ENCODE measurements at places on chromosomes 5 and 9. TPM values are rescaled to one million over a fixed set of nuclear protein-coding genes. Genes with fewer than 3 reads are reported as not detected.

DNA sequence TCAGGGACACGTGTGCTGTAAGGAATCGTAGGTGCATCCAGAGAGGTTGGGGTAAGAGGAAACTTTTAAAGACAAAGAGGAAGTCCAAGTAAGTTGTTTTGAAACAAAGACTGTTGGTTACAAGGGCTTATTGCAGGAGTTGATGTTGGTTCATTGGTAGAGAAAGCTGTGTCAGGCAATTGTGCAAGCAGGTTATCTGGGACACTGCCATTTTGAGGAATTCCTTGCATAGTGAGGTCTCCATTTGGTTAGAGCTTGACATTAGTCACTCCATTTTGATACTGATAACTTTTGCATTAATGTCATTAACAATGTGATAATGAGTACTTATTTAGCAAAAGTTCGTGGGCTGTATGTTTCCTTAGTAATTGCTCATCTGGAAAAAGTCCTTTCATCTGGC, 24.9 kb downstream of the CNOT6 start:
- no peak for DNase-seq
- H3K4me1 ChIP-seq: peaks cover 26% of the 10 kb centered on the region
- H3K27ac ChIP-seq: no peak overlapping the region
- H3K36me3 ChIP-seq: no peaks in the 10 kb centered on the region

- peaks cover 8% of the 10 kb centered on the region for H3K4me1 ChIP-seq
- peaks cover 3% of the 10 kb centered on the region for H3K27me3 ChIP-seq
- no peak for DNase-seq
- H3K4me3 ChIP-seq: no peak overlapping the region
- no peaks in the 10 kb centered on the region for H3K36me3 ChIP-seq
- H3K27ac ChIP-seq: no peak overlapping the region
Measured at GRCh38 chr9:136051453-136051836, 43.6 kb downstream of the NACC2 start.

- H3K4me1 ChIP-seq: no peaks in the 10 kb centered on the region
- H3K27ac ChIP-seq: no peak overlapping the region
- H3K4me3 ChIP-seq: no peak overlapping the region
- H3K27me3 ChIP-seq: no peaks in the 10 kb centered on the region
- H3K36me3 ChIP-seq: no peaks in the 10 kb centered on the region
Measured at GRCh38 chr5:128842241-128842640, 123.0 kb upstream of the SLC27A6 start.

CYLC2 gene
- not detected for total RNA-seq

- H3K27ac ChIP-seq: no peak overlapping the region
- H3K4me1 ChIP-seq: peaks cover 5% of the 10 kb centered on the region
- H3K4me3 ChIP-seq: no peak overlapping the region
Measured at GRCh38 chr9:88258601-88259000, 120.3 kb upstream of the SPATA31C2 start.

DNA sequence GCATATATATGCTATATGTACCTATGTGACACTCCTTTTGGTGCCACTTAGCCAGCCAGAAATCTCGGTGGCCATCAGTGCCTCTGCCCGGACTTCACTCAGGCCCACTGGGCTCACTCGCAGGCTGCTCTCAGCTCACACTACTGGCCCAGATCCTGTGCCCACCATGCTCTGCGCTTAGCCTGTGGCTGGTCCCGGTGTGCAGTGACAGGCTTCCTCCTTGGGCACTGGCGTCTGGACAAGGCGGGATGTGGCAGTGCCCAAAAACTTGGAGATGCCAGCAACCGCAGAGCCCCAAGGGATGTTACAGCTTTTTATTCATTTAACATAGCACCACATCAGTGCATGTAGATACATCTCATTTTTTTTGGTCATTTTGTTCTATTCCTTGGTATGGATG, 77.4 kb downstream of the NREP start:
- peaks cover 1% of the 10 kb centered on the region for H3K27me3 ChIP-seq
- DNase-seq: no peak
- no peaks in the 10 kb centered on the region for H3K36me3 ChIP-seq
- peaks cover 18% of the 10 kb centered on the region for H3K4me1 ChIP-seq
- H3K4me3 ChIP-seq: no peak overlapping the region
- H3K27ac ChIP-seq: no peak overlapping the region

AK6 gene
- 17.6 TPM for total RNA-seq

- no peak overlapping the region for H3K4me3 ChIP-seq
- H3K27ac ChIP-seq: no peak overlapping the region
- H3K36me3 ChIP-seq: no peaks in the 10 kb centered on the region
- no peak for DNase-seq
- H3K27me3 ChIP-seq: peaks cover 6% of the 10 kb centered on the region
Measured at GRCh38 chr5:150176745-150177477, 10.3 kb downstream of the CDX1 start.

GRCh38 chr9:107308461-107308860, 25.4 kb downstream of the RAD23B start:
- no peak for DNase-seq
- no peaks in the 10 kb centered on the region for H3K27me3 ChIP-seq
- no peaks in the 10 kb centered on the region for H3K36me3 ChIP-seq
- no peak overlapping the region for H3K4me3 ChIP-seq
- H3K27ac ChIP-seq: no peak overlapping the region
- peaks cover 14% of the 10 kb centered on the region for H3K4me1 ChIP-seq

- DNase-seq: peak; percentile 31
- peaks cover 2% of the 10 kb centered on the region for H3K4me1 ChIP-seq
Measured at GRCh38 chr9:74499770-74500583, 2.8 kb downstream of the RORB start.

GRCh38 chr9:128149951-128150593, 819 bp downstream of the LCN2 start:
- no peaks in the 10 kb centered on the region for H3K36me3 ChIP-seq
- no peak overlapping the region for H3K27ac ChIP-seq
- H3K27me3 ChIP-seq: peaks cover 6% of the 10 kb centered on the region
- no peak overlapping the region for H3K4me3 ChIP-seq
- DNase-seq: no peak
- peaks cover 3% of the 10 kb centered on the region for H3K4me1 ChIP-seq

GRCh38 chr5:179818746-179819295, 1.9 kb upstream of the SQSTM1 start:
- peak; percentile 74 for DNase-seq
- H3K36me3 ChIP-seq: peaks cover 4% of the 10 kb centered on the region
- peak overlapping the region; percentile 75 for H3K4me3 ChIP-seq
- H3K27me3 ChIP-seq: peaks cover 11% of the 10 kb centered on the region
- peaks cover 15% of the 10 kb centered on the region for H3K4me1 ChIP-seq

DNA sequence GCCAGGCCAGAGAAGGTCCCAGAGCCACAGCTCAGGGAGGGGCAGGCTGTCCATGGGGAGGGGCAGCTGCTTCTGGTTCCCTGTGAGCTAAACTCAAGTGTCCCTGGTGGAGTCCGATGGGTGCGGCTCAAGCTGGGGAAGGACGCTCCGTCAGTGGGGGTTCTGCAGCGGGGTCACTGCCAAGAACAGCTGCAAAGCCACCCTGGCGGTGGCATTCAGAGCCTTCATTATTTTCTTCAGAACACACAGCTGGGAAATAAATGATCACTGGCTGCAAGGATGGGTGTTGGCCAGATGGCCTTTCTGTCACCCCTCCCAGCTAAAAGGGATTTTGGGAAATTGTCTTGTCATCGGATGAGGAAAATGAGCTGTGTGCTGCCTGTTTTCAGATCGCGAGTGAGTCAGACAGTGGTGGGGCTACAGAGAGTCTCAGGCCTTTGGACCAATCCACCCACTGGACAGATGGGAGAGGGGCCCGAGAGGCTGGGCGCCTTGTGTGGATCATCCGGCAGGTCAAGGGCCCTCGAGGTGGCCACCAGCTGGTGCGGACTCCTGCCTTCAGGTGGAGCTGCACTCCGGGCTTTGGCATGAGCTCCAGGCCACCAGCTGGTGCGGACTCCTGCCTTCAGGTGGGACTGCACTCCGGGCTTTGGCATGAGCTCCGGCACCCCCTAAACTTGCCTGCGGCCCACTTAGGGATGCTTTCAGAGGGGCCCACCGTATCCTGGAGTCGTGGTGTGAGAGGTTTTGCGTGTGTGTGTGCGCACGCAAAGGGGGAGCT, 17.9 kb upstream of the GFPT2 start:
- no peak for DNase-seq
- peak overlapping the region; percentile 28 for H3K27ac ChIP-seq
- no peak overlapping the region for H3K4me3 ChIP-seq
- H3K27me3 ChIP-seq: no peaks in the 10 kb centered on the region

GRCh38 chr5:95241635-95242034, 43.3 kb downstream of the MCTP1 start:
- peaks cover 2% of the 10 kb centered on the region for H3K27me3 ChIP-seq
- DNase-seq: no peak
- no peak overlapping the region for H3K4me3 ChIP-seq

- H3K4me3 ChIP-seq: peak overlapping the region; percentile 92
- H3K27ac ChIP-seq: peak overlapping the region; percentile 90
- peaks cover 4% of the 10 kb centered on the region for H3K4me1 ChIP-seq
- DNase-seq: peak; percentile 82
- H3K36me3 ChIP-seq: no peaks in the 10 kb centered on the region
Measured at GRCh38 chr5:177402271-177403043, 2.0 kb upstream of the PFN3 start.

ANKRD34B gene
- not detected for total RNA-seq

GRCh38 chr5:7759951-7760580, 90.9 kb downstream of the CFAP90 start:
- no peak overlapping the region for H3K27ac ChIP-seq
- H3K4me3 ChIP-seq: no peak overlapping the region
- peaks cover 6% of the 10 kb centered on the region for H3K27me3 ChIP-seq

DOCK2 gene
- 0.66 TPM for total RNA-seq

DNA sequence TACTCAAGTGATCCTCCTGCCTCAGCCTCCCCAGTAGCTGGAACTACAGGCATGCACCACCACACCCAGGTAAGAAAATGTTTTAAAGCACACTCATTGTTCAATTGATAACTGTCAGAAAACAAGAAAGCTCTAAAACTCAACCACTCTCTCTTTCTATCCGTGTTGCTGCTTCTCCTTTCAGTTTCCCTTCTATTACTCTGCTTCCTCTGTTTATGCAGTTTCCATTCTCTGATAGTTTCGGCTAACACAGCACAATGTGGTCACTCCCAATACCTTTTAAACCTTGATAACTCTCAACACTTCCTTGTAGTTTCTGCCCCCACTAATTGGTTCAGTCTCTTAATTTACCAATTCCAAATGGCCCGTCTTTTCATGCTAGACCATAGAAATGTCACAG, 59.2 kb upstream of the NR4A3 start:
- no peaks in the 10 kb centered on the region for H3K36me3 ChIP-seq
- DNase-seq: no peak
- no peak overlapping the region for H3K27ac ChIP-seq
- H3K27me3 ChIP-seq: no peaks in the 10 kb centered on the region

OGN gene
- not detected for total RNA-seq

KCNV2 gene
- not detected for total RNA-seq

GHR gene
- not detected for total RNA-seq

ADGRV1 gene
- total RNA-seq: 18.2 TPM
